AG08395 (cell line): ENCODE measurements at places on chromosomes 2 and 18.

- DNase-seq = no peak
Measured at GRCh38 chr2:153169609-153170008, 309.0 kb downstream of the RPRM start.

DNA sequence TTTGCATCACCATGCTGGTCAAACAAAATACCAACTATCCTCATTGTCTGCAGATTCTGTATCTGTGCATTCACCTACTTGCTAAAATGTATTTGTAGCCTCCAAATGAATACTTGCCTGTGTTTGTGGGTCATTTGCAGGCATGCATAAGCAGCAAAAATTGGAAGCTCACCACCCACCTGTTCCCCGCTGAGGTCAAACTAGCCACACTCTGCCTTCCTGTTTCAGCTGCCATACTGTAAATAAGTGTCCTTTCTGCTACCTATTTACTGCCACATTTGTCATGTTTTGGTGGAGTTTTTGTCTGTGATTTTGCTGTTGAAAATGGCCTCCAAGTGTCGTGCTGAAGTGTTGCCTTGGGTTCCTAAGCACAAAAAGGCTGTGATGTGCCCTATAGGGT, 50.0 kb upstream of the ACMSD start:
- DNase-seq = no peak

GRCh38 chr18:35707674-35708073, 126.1 kb downstream of the GALNT1 start:
- no peak for DNase-seq

- DNase-seq = no peak
Measured at GRCh38 chr2:242034138-242034537, 164.6 kb downstream of the RTP5 start.

GRCh38 chr18:13424363-13424762, 205.8 kb downstream of the LDLRAD4 start:
- no peak for DNase-seq

DNA sequence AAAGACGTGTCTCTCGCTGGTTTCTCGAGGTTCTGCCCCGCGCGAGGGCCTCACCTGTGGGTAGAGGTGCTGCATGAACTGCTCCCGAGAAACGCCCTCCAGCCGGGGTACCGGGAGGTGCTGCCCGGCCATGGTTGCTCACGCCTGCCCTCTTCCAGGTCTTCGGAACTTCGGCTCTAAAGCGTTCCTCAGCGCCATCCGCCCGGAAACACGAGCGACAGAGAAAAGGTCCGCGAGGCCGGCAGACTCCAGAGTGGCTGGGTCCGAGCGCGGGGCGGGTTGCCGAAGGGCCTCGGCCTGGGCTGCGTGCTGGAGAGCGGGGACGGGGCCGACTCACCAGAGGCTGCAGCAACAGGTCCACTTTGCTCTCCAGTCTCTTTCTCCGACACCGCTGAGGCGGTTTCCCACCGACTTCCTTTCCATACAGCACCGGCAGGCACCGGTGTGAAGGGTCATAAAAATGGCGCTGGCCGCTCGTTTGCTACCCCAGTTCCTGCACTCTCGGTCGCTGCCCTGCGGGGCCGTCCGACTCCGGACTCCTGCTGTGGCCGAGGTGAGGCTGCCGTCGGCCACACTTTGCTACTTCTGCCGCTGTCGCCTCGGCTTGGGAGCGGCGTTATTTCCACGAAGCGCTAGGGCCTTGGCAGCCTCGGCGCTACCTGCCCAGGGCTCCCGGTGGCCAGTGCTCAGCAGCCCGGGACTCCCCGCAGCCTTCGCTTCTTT, at the start of the genes MAIP1 and TYW5:
TSS of gene MAIP1 (plus strand) at position 244 of the 723 bp plus-strand sequence. CDS start at position 461, 217 bp downstream.
TSS of gene TYW5 (minus strand) at position 153 of the 723 bp plus-strand sequence. CDS start at position 132, 21 bp downstream.
- DNase-seq = peak; percentile 93

- DNase-seq = no peak
Measured at GRCh38 chr2:41768310-41768709, 279.5 kb upstream of the PKDCC start.

DNA sequence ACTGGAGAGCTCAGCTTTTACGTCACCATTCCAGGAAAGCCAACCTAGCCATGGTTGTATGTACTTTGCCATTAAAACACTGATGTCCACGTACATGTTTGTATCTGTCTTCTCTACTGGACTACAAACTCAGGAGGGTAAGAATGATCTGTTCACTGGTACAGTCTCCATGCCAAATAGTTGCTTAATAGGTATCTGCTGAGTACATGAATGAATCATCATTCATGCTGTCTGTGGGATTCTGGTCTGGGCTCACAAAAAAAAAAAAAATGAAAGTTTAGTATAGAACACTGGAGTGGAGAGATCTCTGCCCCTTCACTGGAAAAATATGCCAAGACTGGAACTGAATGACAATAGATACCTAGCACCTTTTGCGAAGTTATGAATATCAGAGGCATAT, 102.6 kb upstream of the ITGA4 start:
- DNase-seq = peak; percentile 84

GRCh38 chr2:56380861-56381260, 197.1 kb downstream of the CCDC85A start:
- DNase-seq = no peak

DNA sequence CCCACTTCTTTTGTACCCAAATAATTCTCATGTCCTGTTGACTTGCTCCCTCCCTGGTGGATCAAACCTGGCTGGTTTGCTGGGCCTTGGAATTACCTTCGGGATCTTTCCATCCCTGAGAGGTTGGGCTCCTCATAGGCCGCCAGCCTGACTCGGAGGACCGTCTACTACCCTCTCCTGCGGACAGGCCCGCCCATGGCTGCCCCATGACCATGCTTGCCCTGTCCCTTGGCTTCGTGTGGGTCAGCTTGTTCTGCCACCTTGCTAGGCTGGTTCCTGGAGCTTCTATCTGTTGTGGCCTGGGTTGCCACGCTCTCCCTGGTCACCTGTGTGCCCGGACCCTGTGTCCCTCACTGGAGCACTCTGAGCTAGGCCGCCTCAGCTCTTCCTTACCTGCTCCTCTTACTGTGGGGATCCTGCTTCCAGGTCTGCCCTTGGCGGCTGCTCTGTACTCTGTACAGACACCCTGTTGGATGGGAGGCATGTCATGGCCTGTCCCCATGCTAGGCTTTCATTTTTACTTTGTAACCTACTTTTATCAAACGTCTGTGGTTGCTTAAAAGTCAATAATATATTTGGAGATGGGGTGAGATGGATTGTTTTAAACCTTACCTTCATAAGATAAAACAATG, 29.7 kb upstream of the FHL2 start:
- DNase-seq = no peak

DNA sequence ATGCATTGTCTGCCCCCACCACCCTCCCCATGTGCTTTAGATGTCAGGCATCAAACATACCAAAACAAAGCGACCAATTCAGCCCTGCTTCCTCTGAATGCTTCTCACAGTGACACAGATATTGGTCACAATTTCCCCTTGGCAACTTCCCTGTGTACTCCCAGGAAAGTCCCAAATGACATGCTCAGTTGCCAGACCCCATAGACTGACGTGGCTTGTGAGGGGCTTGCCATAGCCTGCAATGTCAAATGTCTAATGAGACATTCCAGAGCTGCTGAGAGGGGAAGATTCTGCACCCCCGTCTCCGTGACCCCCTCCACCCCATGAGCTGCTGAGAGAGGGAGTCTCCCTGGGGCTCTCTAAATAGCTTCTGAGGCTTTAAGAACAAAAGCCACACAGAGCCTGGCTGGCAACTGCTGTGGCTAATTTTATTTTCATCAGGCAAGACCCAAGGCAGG, 47.3 kb downstream of the RFTN2 start:
- DNase-seq = peak; percentile 34

DNA sequence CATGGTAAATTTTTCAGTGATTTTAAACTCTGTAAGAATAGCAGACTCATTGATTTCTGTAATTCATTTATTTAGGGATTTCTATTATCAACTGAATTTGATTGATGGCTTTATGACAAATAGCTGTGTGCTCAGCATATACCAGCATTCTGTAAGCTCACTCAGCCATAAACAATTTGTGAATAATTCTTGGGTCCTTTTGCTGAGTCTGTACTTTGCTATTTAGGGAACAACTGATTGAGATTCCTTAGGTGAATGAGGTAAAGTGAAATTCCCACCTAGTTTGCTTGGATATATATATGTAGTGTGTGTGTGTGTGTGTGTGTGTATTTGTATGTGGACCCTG, 76.7 kb upstream of the CAVIN2 start:
- no peak for DNase-seq

DNA sequence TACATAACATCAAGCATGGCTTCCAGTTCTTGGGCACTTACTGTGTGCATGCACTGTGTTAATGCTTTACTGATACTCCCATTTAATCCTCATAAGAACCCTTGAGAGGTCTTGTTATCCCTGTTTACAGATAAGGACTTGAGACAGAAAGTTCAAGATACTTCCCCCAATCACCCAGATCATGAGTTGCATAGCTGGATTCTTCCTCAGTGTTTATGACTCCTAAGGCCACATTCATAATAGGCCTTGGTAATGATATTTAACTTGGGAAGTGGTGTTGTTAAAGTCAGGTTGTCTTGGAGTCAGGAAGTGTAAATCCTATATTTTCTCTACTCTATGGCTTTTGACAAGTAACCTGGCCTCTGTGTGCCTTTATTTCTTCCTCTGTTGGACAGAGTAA, 22.7 kb downstream of the NOSTRIN start:
- DNase-seq = no peak

GRCh38 chr2:20186078-20186854, 38.7 kb downstream of the SDC1 start:
- peak; percentile 33 for DNase-seq

DNA sequence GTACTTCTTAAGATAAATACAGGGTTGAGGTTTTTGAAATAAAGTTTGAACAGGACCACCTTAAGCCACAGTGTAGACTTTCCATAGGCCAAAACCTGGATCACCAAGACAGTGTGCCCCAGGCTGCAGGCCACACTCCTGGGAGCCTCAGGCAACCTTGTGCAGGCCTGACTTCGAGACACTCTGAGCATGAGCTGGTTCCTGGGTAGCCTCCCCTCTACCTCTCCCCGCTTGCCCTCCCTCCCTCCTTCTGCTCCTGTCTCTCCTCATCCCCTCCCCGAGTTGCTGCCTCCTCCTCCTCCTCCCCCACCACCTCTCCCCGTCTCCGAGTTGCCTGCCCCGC, 10.6 kb upstream of the PROC start:
- DNase-seq = no peak

DNA sequence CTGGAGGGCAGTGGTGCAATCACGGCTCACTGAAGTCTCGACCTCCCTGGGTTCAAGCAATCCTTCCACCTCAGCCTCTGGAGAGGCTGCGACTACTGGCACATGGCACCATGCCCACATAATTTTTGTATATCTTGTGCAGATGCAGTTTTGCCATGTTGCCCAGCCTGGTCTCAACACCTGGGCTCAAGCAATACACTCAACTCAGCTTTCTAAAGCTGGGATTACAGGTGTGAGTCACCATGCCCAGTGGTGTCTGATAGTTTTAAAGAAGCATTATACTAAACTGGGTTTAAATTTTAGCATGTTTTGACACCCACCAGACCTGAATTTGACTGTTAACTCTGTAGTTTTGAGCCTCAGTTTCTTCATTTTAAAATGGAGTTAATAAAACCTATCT, 109.4 kb upstream of the SLC38A11 start:
- no peak for DNase-seq

DNA sequence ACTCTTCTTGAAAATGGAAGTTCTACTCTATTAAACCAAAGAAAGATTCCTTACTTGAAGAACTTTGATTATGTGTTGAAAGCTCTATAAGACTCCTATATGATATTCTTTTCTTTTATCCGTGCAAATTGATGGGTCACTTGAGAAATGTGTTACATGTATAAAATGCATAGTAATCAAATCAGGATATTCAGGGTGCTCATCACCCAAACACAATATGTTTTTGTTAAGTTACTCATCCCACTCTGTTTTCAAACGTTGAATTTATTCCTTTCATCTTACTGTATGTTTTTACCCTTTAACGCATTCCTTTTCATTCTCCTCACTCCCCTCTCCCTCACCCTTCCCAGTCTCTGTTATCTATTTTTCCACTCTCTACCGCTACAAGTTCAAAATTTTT, 305.5 kb upstream of the KYNU start:
- DNase-seq = no peak

GRCh38 chr2:27003007-27003406, 29.8 kb upstream of the TMEM214 start:
- no peak for DNase-seq

DNA sequence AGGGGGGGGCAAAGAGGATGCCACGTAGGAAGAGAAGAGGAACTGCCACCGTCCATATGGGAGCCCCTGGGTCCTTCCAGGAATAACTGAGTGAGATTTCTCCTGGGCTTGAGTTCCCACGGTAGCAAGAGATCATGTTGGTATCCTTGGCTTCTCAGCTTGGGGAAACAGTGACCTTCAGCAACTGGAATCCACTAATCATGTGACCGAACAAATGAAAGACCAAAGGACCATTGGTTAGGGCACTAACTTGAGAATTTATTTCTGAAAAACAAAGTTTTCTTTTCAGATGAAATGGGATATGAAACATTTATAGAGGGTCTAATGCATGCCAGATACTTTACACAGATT, 259.4 kb upstream of the ID2 start:
- DNase-seq = no peak

GRCh38 chr2:47272031-47272864, 117.1 kb upstream of the STPG4 start:
- DNase-seq = peak; percentile 75

GRCh38 chr2:181458871-181459270, 1.7 kb downstream of the ITGA4 start:
- no peak for DNase-seq

DNA sequence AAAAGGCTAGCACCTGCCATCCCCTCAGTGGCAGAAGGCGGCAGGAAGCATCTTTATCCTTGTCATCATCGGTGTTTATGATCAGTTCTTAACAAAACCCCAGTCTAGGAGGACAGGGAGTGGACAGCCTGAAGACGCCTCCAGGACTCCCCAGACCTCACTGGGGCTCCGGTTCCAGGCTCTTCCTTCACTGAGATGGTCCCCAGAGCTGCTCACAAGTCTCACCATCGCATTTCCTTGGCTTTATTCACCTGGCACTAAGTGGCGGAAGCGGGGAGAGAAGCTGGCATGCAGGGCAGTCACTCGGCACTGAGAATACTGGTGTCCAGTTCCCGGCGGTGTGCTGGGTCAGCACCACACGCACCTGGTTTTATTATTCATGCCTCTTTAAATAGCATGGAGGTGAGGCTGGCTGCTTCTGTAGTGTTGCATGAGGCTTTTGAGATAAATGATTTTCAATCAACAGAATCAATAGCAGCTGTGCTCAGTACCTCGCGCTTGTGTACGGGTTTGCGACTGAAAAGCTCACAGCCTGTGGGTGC, 68.7 kb downstream of the CABLES1 start:
- DNase-seq = no peak

DNA sequence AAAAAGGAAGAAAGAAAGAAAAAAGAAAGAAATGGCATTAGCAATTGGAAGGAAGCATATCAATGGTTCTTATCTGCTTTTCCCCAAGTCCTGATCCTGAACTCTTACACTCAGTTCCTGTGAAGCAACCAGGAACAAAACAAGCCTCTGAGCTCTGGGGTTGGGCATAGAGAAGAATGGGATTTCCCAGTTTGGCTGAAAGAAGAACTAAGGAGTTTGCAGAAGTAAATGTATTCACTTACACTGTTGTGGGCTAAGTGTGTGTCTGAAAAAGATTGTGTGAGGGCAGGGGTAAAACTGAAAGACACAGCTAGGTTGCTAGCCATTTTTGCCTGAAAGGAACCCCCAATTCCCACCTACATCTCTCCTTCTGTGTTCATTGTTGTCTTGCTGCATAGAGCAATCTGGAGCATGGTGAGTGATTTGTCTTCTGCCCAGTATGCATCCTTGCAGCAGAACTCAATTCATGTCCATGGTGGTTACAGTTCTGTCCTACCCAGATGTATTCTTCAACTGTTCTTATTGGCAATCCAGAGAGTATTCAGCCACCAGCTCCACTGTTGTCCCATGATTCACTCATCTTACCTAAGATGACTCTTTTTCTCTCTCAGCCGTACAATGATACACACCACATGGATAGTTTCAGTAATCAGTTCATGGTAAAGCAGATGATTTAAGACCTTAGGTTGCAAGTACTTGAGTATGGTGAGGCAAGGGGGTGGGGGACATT, 348.7 kb downstream of the ARHGAP15 start:
- DNase-seq = no peak
